ENCODE measurements at places on chromosomes 2 and 18.

DNA sequence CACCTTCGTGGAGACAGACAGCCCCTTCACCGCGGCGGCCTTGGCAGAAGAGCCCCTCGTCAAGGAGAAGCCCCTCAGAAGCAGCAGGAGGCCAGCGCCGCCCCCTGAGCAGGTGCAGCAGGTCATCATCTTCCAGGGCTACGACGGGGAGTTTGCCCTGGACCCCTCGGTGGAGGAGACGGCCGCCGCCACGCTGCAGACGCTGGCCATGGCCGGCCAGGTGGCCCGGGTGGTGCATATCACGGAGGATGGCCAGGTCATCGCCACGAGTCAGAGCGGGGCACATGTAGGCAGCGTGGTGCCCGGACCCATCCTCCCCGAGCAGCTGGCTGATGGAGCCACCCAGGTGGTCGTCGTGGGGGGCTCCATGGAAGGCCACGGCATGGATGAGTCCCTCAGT is 145.7 kb downstream of the PTGR3 start:
- DNase-seq: no peak

DNA sequence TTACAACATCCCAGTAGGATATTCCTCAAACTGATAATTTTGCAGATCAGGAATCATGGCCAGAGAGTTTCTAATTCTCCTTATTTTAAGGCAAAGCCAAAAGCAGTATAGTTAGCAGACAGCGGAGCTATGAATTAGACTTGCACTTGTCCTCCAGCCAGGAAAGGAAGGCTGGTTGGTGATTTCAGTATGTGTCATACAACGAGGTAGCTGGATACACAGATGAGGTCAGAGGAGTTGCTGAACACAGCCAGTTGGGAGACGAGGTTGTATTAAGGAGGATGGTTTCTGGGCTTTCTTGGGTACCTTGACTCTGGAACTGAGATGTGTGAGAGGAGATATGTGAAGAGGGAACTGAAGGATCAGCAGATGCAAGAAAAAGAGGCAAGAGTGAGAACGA is 185.2 kb downstream of the SOX11 start:
- no peak for DNase-seq

DNA sequence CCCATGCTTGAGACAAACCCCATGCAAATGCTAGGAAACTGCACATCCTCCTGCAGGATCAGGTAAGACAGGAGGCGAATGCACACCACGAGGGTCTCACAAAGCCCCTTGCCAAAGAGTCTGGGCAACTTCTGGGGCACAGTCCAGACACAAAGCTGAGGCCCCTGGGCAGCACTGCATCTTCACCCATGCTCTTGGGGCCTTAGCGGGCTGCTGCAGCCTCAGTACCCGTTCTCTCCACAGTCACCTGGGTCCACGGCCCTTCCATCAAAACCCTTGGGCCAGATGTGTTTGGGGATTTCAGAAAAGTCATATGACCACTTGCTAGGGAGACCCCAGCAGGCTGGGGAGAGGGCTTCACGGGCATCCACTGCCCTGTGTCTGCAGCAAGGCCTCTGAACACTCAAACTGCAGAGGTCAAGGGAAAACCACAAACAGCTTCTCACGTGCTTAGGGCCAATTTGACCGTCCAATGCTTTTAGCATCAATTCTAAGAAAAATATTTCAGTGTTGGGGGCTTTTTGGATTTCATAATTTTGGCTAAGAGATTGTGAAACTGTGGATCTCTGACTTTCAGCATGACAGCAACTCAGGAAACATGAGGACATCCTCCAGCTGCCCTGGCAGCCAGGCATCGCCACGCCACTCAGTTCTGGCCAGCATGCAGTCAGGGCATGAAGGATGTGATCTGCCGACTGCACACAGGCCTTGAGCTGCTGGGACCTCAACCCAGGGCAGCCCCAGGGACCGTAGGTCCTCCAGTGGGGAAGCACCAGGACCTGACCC is 20.0 kb downstream of the PASK start:
- no peak for DNase-seq

GRCh38 chr2:156483741-156484173 is 47.6 kb downstream of the GPD2 start:
- DNase-seq: no peak

- peak; percentile 15 for DNase-seq
Observed at GRCh38 chr18:73986711-73987110, 160.9 kb downstream of the FBXO15 start.

DNA sequence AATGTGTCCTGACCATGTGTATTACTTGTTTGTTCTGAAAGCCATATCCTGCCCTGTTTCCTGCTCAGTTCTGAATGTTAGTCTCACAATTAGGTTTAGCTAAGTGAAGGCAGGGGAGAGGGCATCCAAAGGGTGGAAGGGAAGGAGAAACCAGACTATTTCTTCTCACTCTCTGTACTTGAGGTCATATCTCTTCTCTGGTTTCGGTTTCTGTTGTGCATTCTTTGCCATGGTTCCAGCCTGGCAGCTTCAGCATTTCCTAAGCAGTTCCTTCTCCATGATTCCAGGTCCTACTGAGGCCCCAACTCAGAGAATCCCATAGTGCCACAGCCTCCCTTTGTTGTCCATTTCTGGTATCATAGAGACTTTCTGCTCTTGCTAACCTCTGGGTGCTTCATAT is 40.3 kb upstream of the HNMT start:
- DNase-seq: no peak

GRCh38 chr2:70620020-70620419 is 66.4 kb upstream of the TGFA start:
- no peak for DNase-seq

- DNase-seq: no peak
Observed at GRCh38 chr2:106120432-106120831, 73.7 kb downstream of the UXS1 start.

DNA sequence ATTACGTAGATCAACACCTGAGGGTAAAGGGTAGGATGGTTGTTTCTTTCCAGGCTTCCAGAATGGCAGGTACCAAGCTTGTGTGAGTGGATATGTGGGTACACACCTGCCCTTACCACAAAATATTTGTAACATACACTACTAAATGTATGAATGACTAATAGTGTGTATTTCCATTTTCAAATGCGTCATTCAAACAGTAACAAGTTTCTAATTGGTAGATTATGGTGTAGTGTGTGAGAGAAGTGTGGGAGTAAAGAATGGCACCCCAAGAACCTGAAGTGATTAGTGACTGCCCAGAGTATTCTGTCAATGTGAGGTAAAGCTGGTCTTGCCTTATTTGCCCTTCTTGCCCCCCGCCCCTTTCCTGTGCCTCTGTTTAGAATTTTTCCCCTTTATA is 21.1 kb downstream of the AGPS start:
- DNase-seq: no peak

DNA sequence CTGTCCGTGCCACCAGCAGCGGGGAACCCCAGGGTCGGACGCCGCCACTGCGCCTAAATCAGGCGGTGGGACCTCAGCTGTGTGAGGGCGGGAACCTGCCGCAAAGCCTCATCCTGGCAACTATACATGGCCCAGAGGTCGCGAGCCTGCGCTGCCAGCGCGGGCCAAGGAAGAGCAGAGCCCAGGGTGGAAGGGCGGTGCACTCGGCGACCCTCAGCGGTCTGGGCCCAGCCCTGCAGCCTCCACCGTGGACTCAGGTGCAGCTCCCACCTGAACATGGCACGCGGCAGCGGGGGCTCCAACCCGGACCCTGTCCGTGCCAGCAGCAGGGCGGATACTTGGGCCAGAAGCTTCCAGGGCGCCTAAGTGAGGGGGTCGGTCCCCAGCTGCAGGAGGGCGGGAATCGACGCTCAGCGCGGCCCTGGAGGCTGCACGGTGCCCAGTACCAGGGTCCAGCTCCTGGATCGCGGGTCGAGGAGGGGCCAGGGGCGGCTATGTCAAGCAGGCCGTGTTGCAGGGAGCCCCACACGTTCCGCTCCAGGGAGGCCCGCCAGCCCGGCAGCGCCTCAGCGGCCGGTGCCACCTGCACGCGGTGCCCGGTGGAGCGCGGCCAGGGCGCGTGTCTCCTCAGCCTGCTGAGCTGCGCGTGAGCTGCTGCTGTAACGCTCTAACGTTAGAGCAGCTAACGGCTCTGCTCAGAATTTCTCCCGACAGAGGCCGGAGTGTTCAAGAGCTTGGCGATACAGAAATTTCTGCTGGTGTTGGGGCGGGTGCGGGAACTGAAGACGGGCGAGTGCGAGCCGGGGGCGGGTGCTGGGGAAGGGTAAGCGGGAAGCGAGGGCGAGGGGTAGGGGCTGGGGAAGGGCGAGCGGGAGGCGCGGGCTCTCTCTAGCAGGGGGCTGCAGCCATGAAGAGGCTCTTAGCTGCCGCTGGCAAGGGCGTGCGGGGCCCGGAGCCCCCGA is at the start of gene ANKRD30B:
TSS of gene ANKRD30B (plus strand) at position 660 of the 962 bp plus-strand sequence. CDS start at position 908, 248 bp downstream.
- DNase-seq: peak; percentile 20

DNA sequence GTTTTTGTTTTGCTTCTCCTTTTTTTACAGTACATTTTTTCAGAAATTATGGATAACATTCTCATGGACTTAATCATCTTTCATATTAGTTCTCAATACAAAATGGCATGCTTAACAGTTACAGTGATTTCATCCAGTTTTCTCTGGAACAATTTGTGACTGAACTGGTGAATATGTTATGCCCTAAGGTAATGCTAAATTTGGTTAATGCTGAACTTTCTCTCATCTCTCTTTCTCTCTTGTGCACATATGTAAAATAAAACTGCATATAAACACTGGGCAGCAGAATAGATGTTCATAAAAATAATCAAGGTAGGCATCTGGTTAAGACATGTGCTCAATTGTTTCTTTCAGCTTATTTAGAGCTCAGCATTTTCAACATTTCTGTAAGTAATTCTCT is 196.3 kb upstream of the TMEFF2 start:
- DNase-seq: no peak

All from renal pelvis (tissue), 12 donors.